Cortex of kidney (tissue), 1 donor: ENCODE measurements at places on chromosomes 3 and 15.

DNA sequence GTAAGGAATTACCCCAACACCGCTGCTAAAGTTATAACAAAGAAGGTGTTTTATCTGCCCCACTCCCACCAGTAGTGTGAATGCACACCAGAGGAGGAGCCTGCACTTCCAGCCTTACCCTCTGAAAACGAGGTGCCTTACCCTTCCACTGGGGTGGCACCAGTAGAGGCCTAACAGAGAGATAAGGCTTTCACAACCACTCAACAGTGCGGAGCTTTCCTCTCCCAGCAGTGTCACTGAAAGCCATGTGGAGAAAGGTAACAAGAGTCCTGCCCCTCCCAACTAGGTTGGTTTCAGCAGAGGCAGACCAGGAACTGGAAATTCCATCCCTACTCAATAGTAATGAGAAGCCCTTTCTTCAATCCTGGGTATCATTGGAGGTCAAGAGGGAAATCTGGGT lies 539.2 kb downstream of the VGLL3 start:
- DNase-seq, result no peak

GRCh38 chr3:188729422-188729821 lies 442.3 kb upstream of the TPRG1 start:
- DNase-seq, result no peak

DNA sequence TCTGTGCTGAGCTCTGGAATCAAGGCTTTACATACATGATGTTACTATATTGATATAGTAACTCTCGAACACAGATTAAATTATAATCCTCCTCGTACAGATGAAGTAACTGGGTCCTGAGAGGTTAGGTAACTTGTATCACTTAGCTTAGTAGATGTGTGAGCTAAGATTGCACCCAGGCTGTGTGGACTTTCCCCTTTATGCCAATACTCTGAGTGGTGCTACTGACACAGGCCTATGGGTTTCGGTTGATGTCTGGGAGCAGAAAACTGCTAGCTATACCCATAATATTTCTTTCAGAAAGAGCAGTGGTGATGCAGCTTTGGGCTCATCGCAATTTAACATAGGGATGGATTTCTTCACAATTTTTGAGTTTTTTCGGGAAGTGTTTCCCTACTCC lies 259.7 kb downstream of the RBMS3 start:
- DNase-seq, result no peak

- DNase-seq, result no peak
Measured at GRCh38 chr15:101459579-101460300, 29.8 kb downstream of the PCSK6 start.

DNA sequence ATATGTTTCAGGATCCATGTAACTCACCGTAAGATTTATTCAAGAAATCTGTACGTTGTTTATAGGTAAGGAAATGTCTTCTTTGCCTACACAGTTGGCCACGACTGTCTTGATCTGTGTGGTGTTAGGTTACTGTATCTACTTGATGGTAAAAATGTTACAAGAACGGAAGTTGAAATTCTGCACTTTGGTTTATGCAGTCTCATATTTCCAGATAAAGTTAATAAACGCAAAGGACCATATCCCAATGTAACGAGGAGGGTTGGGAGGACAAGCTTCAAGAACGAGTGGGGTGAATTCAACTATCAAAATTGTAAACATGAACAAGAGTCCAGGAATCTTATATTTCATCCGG lies 1.0 kb downstream of the USF3 start:
- no peak for DNase-seq

GRCh38 chr3:152455989-152456388 lies 187.3 kb downstream of the MBNL1 start:
- no peak for DNase-seq

DNA sequence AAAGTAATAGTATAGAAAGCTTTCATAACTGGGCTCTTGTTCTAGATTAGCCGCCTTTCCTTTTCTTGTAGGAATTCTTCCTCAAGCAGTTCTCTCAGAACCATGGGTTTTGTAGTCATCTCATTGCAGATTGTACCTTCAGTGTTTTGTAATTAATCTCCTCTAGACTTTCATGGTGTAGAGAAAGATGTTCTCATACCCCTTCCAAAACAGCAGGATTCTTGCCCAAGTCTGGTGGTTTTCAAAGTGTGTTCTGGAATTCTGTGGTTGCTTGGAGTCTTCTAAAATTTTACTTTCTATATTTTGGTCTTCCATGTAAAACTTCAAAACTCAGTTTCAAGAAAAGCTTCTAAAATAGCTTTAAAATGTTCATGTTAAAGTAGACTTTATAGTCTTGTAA lies 293.8 kb downstream of the PTPRG start:
- DNase-seq, result no peak

DNA sequence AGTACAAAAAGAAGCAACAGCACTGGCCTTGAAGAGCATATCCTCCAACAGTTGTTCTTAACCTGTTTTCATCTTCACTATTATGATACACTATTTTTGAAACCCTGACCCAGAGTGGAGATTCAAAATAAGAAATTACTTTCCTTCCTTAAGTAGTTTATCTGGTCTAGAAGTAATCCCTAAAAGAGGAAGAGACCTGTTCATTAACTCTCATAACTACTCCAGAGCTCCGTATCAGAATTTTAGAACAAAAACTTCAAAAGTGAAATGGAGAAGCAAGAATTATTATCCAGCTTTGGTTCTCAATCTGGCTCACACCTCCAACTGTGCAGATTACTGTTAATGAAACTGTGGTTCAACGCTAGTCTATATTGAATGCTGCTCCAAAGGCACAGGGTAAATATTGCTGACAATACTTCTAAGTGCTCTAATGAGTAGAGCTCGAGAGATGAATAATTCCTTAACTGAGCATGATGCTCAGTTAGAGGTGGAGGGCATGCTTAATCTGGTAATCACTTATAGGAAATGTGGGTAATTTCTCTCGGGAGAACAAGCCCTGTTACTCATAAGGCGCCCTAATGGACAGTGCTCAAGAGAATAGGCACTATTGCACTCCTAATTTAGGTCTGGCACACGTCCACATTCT lies 5.2 kb downstream of the LCMT2 start:
- DNase-seq, result no peak

GRCh38 chr3:193168931-193169330 lies 72.1 kb upstream of the PLAAT1 start:
- no peak for DNase-seq

GRCh38 chr15:33699145-33699544 lies 269.2 kb upstream of the CHRM5 start:
- no peak for DNase-seq
